Ovary (tissue), 10 donors: ENCODE measurements at places on chromosomes 4 and X. TPM values are rescaled to one million over a fixed set of nuclear protein-coding genes. Genes with fewer than 3 reads are reported as not detected.

The GAGE1 gene
- not detected for polyA plus RNA-seq

The PPEF1 gene
- 0.12 TPM for polyA plus RNA-seq

The SCRG1 gene
- polyA plus RNA-seq, result 2.5 TPM

The AKAP4 gene
- not detected for polyA plus RNA-seq

The TEC gene
- 1.5 TPM for polyA plus RNA-seq
